ENCODE measurements at places on chromosomes 3 and 15.

DNA sequence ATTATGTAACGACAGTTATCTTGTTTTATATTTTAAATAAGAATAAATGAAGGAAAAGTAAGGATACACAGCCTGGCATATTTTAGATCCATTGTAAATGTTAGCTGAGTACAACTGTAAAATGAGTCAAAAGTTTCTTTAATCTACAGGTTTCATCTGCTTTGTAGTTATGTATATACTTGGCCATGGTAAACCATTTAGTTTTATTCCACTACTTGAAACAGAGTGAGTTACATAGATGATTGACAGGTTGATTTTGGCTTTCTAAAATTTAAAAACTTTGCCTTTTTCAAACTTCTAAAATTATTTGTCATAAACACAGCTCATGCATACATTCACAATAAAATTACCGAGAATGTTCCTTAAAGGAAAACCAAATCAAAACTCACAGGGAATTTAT, 371.2 kb downstream of the ROBO1 start:
- no peak for DNase-seq

DNA sequence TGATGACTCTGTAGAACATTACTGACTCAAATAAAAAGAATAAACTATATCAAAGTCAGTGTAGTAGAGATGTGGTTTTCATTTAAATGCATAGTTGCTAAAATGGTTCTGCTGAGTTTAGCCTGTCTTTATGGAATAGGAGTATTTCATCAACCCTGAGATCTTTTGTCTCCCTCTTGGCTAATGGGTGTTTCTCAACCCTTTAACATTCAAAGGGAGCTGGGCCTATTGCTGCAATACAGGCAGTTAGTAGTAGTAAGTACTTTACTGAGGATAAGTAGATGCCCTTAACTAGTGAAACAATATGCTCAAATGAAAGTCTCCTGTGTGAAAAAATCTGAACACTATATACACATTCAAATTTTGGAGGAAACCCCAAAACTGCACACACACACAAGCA, 184.7 kb upstream of the TTC14 start:
- DNase-seq = no peak

GRCh38 chr15:66071921-66072295, 181.6 kb downstream of the MEGF11 start:
- DNase-seq = no peak

GRCh38 chr3:153853163-153853562, 268.0 kb upstream of the ARHGEF26 start:
- DNase-seq = no peak

DNA sequence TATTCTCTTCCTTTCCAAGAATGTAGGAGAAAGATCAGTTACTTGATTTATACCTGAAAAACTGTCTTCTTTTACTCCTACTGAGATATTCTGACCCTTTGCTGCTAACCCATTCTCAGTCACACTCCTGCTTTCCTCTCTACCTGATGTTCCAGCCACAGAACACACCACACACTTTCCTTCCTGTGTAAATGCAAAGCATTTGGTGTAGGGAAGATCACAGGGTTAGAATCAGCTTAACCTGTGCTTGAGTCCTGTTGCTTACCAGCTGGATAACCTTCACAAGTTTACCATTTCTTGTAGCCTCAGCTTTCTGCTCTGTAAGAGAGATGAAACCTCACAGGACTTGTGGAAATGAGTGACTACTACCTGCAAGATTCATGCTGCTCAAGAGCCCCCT, 489.8 kb upstream of the GOLIM4 start:
- no peak for DNase-seq

- no peak for DNase-seq
Observed at GRCh38 chr3:151477591-151478334, 16.9 kb upstream of the IGSF10 start.

Measured in stimulated activated CD4-positive, alpha-beta T cell treated with anti-CD3 and anti-CD28 coated beads, Interleukin-2, amount 100 ng/mL, for 48 hours (primary cell).